ENCODE measurements at places on chromosomes 12 and 14.

DNA sequence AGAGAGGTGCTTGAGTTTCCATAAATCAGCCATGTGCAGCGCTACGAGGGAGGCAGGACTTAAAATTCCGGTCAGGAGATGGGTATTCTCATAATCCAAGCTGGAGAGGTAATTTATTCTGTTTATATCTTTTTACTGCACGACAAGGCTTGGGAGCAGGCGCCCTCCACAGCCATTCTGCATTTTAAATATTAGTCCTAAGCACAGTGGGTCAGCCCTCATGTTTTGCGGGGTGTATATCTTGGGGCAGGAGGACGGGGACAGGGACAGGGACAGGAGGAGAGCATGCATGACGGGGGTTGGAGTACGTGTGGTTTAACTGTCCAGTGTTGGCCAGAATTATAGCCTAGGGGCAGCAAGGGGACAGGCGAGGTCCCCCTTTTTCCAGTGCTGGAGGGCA lies 14.5 kb downstream of the LHX5 start:
- H3K4me3 ChIP-seq: no peak overlapping the region
- no peaks in the 10 kb centered on the region for H3K36me3 ChIP-seq
- DNase-seq: no peak
- H3K27ac ChIP-seq: no peak overlapping the region
- H3K4me1 ChIP-seq: no peaks in the 10 kb centered on the region

DNA sequence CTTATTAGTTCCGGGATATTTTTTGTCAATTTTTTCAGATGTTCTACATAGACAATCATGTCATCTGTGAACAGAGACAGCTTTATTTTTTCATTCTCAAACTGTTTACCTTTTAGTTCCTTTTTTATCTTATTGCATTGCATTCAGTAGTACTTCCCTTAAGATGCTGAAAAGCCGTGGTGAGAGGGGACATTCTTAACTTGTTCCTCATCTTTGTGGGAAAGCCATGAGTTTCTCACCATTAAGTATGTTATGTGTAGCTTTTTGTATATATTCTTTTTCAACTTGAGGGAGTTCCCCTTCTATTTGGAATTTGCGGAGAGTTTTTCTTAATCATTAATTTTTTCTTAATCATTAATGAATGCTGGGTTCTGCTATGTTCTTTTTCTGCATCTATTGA lies 1727.1 kb upstream of the SEL1L start:
- H3K36me3 ChIP-seq: no peaks in the 10 kb centered on the region
- no peak overlapping the region for H3K4me3 ChIP-seq
- no peaks in the 10 kb centered on the region for H3K4me1 ChIP-seq
- no peaks in the 10 kb centered on the region for H3K27me3 ChIP-seq

DNA sequence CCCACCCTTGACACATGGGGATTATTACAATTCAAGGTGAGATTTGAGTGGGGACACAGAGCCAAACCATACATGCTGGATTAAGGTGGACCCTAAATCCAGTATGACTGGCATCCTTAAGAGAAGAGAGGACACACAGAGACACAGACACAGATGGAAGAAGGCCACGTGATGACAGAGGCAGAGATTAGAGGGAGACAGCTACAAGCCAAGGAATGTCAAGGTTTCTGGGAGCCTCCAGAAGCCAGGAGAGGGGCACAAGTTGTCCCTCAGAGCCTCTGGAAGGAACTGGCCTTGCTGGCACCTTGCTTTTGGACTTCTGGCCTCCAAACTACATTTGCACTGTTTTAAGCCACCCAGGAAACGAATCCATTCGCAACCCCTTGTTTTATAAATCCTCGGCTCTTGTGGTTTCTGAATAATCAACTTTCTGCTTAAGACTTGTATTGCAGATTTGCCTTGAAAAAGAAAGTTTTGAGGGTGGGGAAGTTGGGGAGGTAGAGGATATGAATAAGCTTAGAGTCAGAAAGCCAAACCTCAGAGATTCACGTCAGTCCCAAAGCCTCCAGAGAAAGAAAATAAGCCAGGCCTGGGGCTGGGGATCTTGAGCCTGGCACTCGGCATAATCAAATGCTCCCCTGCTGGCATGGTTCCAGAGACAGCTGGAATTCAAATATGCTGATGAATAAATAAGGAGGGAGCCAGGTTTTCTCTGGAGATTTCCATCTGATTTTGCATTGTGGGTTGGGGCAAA lies 224.2 kb upstream of the PWP1 start:
- H3K36me3 ChIP-seq: no peaks in the 10 kb centered on the region
- H3K4me3 ChIP-seq: no peak overlapping the region
- no peaks in the 10 kb centered on the region for H3K27me3 ChIP-seq
- H3K4me1 ChIP-seq: no peaks in the 10 kb centered on the region

DNA sequence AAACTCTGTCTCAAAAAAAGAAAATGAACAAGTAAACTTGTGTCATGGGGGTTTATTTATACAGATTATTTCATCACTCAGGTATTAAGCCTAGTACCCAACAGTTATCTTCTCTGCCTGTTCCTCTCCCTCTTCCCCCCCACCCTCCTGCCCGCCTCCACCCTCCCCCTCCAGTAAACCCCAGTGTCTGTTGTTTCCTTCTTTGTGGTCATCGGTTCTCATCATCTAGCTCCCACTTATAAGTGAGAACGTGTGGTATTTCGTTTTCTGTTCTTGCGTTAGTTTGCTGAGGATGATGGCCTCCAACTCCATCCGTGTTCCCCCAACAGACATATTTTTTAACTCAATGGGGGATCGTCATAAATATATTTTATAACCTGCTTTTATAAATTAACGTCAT lies 12.3 kb downstream of the IL31 start:
- no peak overlapping the region for H3K4me3 ChIP-seq
- DNase-seq: no peak
- no peaks in the 10 kb centered on the region for H3K4me1 ChIP-seq
- H3K27me3 ChIP-seq: no peaks in the 10 kb centered on the region

DNA sequence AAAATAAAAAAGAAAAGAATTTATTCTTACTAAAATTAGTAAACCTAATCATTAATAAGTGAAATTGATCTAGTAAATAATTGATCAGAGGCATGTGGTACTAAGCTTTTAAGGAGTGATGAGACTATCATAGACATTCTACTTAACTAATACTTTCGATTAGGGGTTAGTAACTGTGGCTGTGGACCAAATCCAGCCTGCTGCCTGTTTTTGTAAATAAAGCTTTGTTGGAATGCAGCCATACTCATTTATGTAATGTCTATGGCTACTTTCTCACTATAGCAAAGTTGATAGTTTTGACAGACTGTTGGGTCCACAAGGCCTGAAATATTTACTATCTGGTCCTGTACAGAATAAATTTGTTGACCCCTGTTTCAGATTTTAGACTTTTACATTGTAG lies 63.2 kb downstream of the PLEKHA5 start:
- H3K27ac ChIP-seq: no peak overlapping the region
- no peaks in the 10 kb centered on the region for H3K36me3 ChIP-seq
- no peak for DNase-seq
- peaks cover 9% of the 10 kb centered on the region for H3K4me1 ChIP-seq
- H3K4me3 ChIP-seq: no peak overlapping the region

GRCh38 chr12:113347107-113347506 lies 11.3 kb upstream of the PLBD2 start:
- DNase-seq: peak; percentile 32
- H3K27ac ChIP-seq: no peak overlapping the region
- H3K4me1 ChIP-seq: no peaks in the 10 kb centered on the region
- no peak overlapping the region for H3K4me3 ChIP-seq

GRCh38 chr14:43855556-43855955 lies 651.5 kb downstream of the FSCB start:
- H3K4me1 ChIP-seq: no peaks in the 10 kb centered on the region
- DNase-seq: no peak
- H3K4me3 ChIP-seq: no peak overlapping the region

GRCh38 chr12:112239020-112239419 lies 113.7 kb downstream of the TRAFD1 start:
- no peak overlapping the region for H3K27ac ChIP-seq
- H3K4me3 ChIP-seq: no peak overlapping the region
- H3K4me1 ChIP-seq: no peaks in the 10 kb centered on the region
- DNase-seq: no peak

DNA sequence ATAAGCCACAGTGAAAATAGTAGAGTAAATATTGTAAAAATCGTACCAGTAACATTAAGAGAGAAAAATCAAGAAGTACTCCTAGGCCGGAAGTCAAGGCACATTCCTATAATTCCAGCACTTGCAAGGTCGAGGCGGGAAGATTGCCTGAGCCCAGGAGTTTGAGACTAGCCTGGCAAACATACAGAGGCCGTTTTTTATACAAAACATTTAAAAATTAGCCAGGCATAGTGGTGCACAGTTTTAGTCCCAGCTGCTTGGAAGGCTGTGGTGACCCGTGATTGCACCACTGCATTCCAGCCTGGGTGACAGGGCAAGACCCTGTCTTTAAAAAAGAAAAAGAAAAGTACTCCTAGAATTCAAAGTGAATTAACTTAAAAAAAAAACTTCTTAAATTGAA lies 341.8 kb downstream of the C12orf50 start:
- no peaks in the 10 kb centered on the region for H3K4me1 ChIP-seq
- peak; percentile 78 for DNase-seq
- no peaks in the 10 kb centered on the region for H3K27me3 ChIP-seq
- no peak overlapping the region for H3K4me3 ChIP-seq
- H3K27ac ChIP-seq: no peak overlapping the region

GRCh38 chr14:30500222-30500621 lies 58.7 kb upstream of the G2E3 start:
- DNase-seq: no peak
- no peak overlapping the region for H3K4me3 ChIP-seq
- no peaks in the 10 kb centered on the region for H3K27me3 ChIP-seq
- H3K27ac ChIP-seq: no peak overlapping the region
- no peaks in the 10 kb centered on the region for H3K36me3 ChIP-seq

- no peak overlapping the region for H3K27ac ChIP-seq
- no peaks in the 10 kb centered on the region for H3K36me3 ChIP-seq
- no peak overlapping the region for H3K4me3 ChIP-seq
- H3K4me1 ChIP-seq: no peaks in the 10 kb centered on the region
- H3K27me3 ChIP-seq: no peaks in the 10 kb centered on the region
Measured at GRCh38 chr14:105138551-105139111, 29.9 kb downstream of the JAG2 start.

DNA sequence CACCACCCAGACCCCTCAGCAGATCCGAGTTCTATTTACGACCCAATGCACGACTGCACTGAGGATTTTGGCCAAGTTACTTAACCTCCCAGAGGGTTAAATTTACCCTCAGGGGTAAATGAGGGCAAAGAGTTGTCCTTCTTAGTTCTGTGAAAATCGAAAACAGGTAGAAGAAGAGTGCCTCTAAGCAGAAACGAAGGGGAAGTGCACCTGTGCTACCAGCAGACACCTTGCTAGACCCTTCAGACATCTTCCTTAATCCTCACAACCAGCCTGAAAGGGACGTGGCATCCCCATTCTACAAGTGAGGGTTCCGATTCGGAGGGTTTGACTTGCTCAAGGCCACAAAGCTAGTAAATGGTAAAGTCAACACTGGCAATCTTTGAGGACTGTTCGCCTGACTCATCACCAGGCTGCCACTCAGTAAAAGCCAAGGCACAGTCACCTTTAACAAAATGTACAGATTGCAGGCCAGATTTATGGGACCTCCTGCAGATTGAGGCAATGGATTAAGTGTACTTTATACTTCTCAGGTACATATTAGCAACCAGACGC lies 1.6 kb downstream of the GSG1 start:
- H3K4me1 ChIP-seq: peaks cover 7% of the 10 kb centered on the region
- no peak for DNase-seq
- no peak overlapping the region for H3K4me3 ChIP-seq
- no peak overlapping the region for H3K27ac ChIP-seq
- no peaks in the 10 kb centered on the region for H3K36me3 ChIP-seq

DNA sequence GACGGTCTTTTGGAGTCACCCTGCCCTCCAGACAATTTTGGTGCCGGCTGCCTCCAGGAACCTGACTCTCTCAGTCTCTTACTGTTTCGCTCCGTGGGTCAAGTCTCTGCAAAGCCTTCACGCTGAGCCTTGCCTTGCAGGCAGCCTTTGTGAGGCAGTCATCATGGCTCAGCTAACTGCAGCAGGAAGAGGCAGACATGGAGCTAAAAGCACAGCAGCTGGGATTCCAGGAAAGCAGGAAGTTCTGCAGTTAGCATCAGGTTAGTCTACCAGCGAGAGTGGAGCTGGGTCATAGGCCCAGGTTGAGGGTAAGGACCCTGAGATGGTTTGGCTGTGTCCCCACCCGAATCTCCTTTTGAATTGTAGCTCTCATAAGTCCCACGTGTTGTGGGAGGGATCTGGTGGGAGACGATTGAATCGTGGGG lies 305.4 kb downstream of the PCNX1 start:
- no peak for DNase-seq
- H3K27ac ChIP-seq: no peak overlapping the region
- no peaks in the 10 kb centered on the region for H3K4me1 ChIP-seq
- H3K4me3 ChIP-seq: no peak overlapping the region
- H3K27me3 ChIP-seq: no peaks in the 10 kb centered on the region

DNA sequence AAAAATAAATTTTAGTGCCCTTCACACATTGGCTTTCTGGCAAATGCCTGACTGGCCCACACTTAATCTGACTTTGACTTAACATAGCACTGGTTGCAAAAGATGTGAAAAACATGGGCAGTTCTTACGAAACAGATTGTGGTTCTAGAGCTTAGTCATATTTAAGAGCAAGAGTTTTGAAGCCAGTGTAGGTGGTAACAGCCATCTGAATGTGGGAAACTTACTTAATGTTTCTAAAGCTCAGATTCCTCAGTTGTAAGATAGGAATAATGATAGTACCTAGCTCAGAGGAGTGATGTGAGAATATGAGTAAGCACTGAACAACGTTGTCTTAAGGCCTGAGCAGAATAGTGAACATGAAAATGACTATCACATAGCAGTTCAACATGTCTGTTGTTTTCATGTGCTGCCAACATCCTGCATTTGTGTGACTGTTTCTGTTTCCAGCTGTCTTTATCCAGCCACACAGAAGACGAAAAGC lies 262.7 kb downstream of the SYT1 start:
- no peak for DNase-seq
- no peaks in the 10 kb centered on the region for H3K27me3 ChIP-seq
- H3K27ac ChIP-seq: no peak overlapping the region
- no peak overlapping the region for H3K4me3 ChIP-seq
- no peaks in the 10 kb centered on the region for H3K36me3 ChIP-seq
- H3K4me1 ChIP-seq: no peaks in the 10 kb centered on the region

GRCh38 chr14:36300337-36300736 lies 20.1 kb downstream of the MBIP start:
- H3K4me3 ChIP-seq: no peak overlapping the region
- peaks cover under 1% of the 10 kb centered on the region for H3K36me3 ChIP-seq
- peaks cover 4% of the 10 kb centered on the region for H3K4me1 ChIP-seq
- H3K27me3 ChIP-seq: no peaks in the 10 kb centered on the region
- H3K27ac ChIP-seq: no peak overlapping the region

DNA sequence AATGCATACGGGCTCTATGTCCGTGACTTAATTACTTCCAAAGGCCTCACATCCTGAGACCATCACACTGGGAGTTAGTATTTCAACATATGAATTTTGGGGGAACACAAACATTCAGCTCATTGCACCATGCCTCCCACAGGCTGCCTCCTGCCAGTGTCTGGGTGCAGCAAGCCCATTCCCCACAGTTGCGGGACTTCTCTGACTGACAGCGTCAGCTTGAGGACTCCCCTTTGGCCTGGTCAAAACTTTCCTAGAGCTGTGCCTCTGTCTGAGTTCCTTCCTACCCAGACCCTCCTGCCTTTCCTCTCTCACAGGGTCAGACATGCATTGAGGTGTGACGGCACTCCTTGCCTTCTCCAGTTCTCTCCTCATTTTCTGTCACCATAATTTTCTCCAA lies 27.4 kb downstream of the PPP1R36 start:
- no peaks in the 10 kb centered on the region for H3K27me3 ChIP-seq
- no peak overlapping the region for H3K4me3 ChIP-seq
- no peak overlapping the region for H3K27ac ChIP-seq
- no peaks in the 10 kb centered on the region for H3K36me3 ChIP-seq

Data from mesendoderm (in vitro differentiated cells).